ENCODE measurements at places on chromosomes 6 and 20. TPM values are rescaled to one million over a fixed set of nuclear protein-coding genes. Genes with fewer than 3 reads are reported as not detected.
A peak's percentile ranks its signal among the peaks of the same experiment; 100 is the strongest.

DNA sequence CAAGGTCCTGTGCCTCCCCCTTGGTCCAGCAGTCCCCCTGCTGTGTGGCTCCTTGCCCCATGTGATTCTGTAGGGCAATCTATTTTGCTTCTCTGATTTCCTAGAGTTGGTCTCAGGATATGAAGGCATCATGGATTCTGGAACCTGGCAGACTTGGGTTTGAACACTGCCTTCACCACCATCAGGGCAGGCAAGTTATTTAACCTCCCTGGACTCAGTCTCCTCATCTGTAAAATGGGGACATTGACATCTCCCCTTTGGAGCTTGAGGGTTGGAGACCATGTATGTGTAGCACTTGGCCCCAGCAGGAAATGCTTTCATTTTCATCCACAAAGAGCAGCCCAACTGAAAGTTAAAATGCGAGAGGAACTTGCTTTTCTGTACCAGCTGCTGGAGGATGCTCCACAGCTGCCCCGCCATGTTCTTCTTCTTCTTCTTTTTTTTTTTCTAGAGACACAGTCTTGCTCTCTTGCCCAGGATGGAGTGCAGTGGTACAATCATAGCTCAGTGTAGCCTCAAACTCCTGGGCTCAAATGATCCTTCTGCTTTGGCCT is 6.7 kb downstream of the TOX2 start:
- peaks cover 7% of the 10 kb centered on the region for H3K36me3 ChIP-seq
- peaks cover 58% of the 10 kb centered on the region for H3K4me1 ChIP-seq
- DNase-seq = no peak
- H3K4me3 ChIP-seq = no peak overlapping the region
- H3K27me3 ChIP-seq = no peaks in the 10 kb centered on the region

DNA sequence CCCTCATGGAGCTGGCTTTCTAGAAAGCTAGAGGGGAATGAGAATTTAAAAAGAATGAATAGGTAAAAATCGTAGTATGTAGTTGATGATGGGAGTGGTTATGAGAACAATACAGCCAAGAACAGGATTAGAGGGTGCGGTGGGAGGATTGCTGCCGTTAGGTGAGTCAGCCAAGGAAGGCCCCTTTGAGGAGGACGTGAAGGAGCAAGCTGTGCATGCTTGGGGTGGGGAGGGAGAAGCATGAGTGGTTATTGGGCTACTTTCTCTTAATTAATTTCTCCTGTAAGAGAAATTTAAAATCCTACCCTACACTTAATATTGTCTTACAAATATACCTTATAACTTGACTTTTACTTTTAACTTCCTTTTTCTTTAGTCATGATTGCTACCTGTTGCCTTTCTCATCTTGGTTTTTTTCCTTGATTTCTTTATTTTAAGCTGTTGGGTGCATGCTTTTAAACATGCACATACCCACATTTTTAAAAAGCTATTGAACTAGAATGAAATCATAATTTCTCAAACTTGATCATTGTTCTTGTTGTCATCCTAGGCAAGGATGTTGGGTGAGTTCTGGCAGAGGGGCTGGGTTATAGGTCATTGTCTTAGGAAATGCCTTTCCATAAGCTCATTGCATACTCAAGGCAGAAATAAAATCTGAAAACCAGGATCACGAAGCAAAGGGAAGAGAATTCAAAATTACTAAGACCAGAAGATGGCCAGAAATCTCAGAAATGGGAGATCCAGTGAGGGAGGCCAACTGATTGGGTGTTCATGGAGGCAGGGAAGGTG is 114.5 kb downstream of the TCP11 start:
- peak overlapping the region; percentile 90 for H3K27ac ChIP-seq
- peaks cover 68% of the 10 kb centered on the region for H3K4me1 ChIP-seq
- DNase-seq = peak; percentile 61

Gene CD24
- 299 TPM for total RNA-seq

- H3K27me3 ChIP-seq = no peaks in the 10 kb centered on the region
- peaks cover 21% of the 10 kb centered on the region for H3K4me1 ChIP-seq
- no peaks in the 10 kb centered on the region for H3K36me3 ChIP-seq
These were observed 5.2 kb upstream of the STMND1 start for GRCh38 chr6:17096652-17097051.

Gene B3GAT2
- not detected for total RNA-seq

GRCh38 chr20:50992336-50992732 is 30.6 kb downstream of the KCNG1 start:
- no peak overlapping the region for H3K4me3 ChIP-seq
- DNase-seq = no peak
- no peaks in the 10 kb centered on the region for H3K36me3 ChIP-seq
- H3K27me3 ChIP-seq = no peaks in the 10 kb centered on the region

- no peak overlapping the region for H3K4me3 ChIP-seq
- H3K27ac ChIP-seq = no peak overlapping the region
- no peaks in the 10 kb centered on the region for H3K27me3 ChIP-seq
- H3K36me3 ChIP-seq = no peaks in the 10 kb centered on the region
- no peak for DNase-seq
These were observed 491.9 kb downstream of the COL12A1 start for GRCh38 chr6:74713941-74714340.

Gene MYB
- 0.16 TPM for total RNA-seq

DNA sequence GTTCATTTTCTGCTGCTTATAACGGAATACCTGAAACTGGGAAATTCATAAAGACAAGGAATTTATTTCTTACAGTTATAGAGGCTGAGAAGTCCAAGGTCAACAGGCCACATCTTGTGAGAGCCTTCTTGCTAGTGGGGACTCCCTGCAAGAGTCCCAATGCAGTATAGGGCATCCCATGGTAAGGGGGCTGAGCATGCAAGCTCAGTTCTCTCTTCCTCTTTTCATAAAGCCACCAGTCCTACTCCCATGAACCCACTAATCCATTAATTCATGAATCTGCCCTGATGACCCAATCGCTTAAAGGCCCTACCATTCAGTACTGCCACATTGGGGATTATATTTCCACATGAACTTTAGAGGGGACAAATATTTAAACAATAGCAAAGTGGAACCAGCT is 26.5 kb downstream of the CYB5R4 start:
- H3K4me1 ChIP-seq = no peaks in the 10 kb centered on the region
- H3K27me3 ChIP-seq = no peaks in the 10 kb centered on the region

GRCh38 chr6:137264311-137265075 is 45.3 kb upstream of the IFNGR1 start:
- no peaks in the 10 kb centered on the region for H3K27me3 ChIP-seq
- H3K4me1 ChIP-seq = peaks cover 22% of the 10 kb centered on the region
- H3K4me3 ChIP-seq = no peak overlapping the region
- DNase-seq = no peak
- H3K36me3 ChIP-seq = no peaks in the 10 kb centered on the region

GRCh38 chr20:57061051-57061900 is 205.2 kb downstream of the BMP7 start:
- 0 out of 2 replicates have a peak overlapping the region, but pooled peaks have one; percentile 4 for H3K27ac ChIP-seq
- H3K27me3 ChIP-seq = no peaks in the 10 kb centered on the region
- H3K4me1 ChIP-seq = peaks cover 47% of the 10 kb centered on the region
- peak; percentile 69 for DNase-seq

GRCh38 chr20:52454660-52455059 is 263.1 kb upstream of the ZFP64 start:
- H3K4me3 ChIP-seq = no peak overlapping the region
- H3K4me1 ChIP-seq = peaks cover 21% of the 10 kb centered on the region
- no peaks in the 10 kb centered on the region for H3K27me3 ChIP-seq
- H3K27ac ChIP-seq = peak overlapping the region; percentile 63

Gene NOL7
- total RNA-seq = 354 TPM

- H3K4me1 ChIP-seq = peaks cover 4% of the 10 kb centered on the region
- H3K27ac ChIP-seq = no peak overlapping the region
- no peak for DNase-seq
- 0 out of 2 replicates have a peak, but pooled peaks cover 7% of the 10 kb centered on the region for H3K36me3 ChIP-seq
- no peak overlapping the region for H3K4me3 ChIP-seq
These were observed 72.4 kb downstream of the TOX2 start for GRCh38 chr20:43987018-43987417.

- H3K27ac ChIP-seq = no peak overlapping the region
- no peak overlapping the region for H3K4me3 ChIP-seq
- H3K4me1 ChIP-seq = no peaks in the 10 kb centered on the region
- no peak for DNase-seq
These were observed 38.9 kb upstream of the KCNB1 start for GRCh38 chr20:49521356-49521755.

GRCh38 chr20:37259031-37259430 is 2.6 kb downstream of the GHRH start:
- no peaks in the 10 kb centered on the region for H3K4me1 ChIP-seq
- DNase-seq = no peak
- H3K36me3 ChIP-seq = no peaks in the 10 kb centered on the region
- H3K27me3 ChIP-seq = peaks cover 37% of the 10 kb centered on the region

- peak; percentile 77 for DNase-seq
These were observed 89.2 kb downstream of the ARID1B start for GRCh38 chr6:156866220-156867015.

- no peak overlapping the region for H3K4me3 ChIP-seq
- DNase-seq = no peak
- no peaks in the 10 kb centered on the region for H3K36me3 ChIP-seq
- peaks cover 12% of the 10 kb centered on the region for H3K4me1 ChIP-seq
These were observed 27.7 kb downstream of the BFSP1 start for GRCh38 chr20:17503301-17504065.

DNA sequence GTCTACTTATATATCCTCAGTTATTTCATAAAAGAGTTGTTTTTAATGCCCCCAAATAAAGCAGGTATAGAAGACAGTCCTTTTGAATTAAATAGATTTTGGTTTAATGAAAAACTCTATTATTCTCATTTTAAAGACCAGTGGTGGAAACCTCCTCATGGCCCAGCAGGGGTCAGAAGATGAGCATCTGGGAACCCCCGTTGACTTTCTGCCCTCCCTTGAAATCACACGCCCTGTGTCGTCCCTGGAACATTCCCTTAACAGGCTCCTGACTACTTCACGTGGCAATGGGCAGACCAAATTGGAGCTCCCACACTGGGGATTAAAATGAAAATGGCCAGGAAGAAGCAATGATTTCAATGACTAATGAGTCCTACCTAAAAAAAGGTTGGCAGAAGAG is 220.9 kb downstream of the KIF16B start:
- no peak for DNase-seq
- H3K4me3 ChIP-seq = no peak overlapping the region
- H3K4me1 ChIP-seq = no peaks in the 10 kb centered on the region
- H3K27me3 ChIP-seq = no peaks in the 10 kb centered on the region
- H3K36me3 ChIP-seq = no peaks in the 10 kb centered on the region

DNA sequence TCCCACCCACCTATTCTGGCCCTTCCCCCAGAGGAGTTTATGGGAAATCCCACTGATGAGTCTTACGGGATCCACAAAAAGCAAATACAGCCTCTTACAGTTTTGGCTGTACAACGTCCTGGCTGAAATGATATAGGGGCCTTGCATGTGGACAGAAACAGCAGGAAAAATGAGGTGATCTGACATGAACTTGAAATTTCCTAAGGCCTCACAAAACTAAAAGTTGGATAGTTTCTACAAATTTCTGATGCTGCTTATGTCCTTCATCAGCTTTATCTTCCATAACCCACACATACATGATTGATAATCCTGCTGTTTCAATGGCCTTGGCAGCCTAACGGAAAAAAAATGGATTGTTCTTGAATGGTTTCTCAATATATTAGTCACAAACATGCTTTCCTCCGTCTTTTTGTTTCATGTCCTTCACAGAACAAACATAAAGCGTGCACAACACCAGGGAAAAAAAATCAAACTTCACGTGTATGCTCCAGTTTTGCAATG is 118.8 kb downstream of the BMP5 start:
- H3K36me3 ChIP-seq = no peaks in the 10 kb centered on the region
- H3K27me3 ChIP-seq = no peaks in the 10 kb centered on the region
- H3K4me1 ChIP-seq = 0 out of 2 replicates have a peak, but pooled peaks cover 4% of the 10 kb centered on the region
- DNase-seq = no peak
- H3K4me3 ChIP-seq = no peak overlapping the region
- H3K27ac ChIP-seq = no peak overlapping the region

GRCh38 chr20:18701969-18702368 is 111.6 kb upstream of the SCP2D1 start:
- no peaks in the 10 kb centered on the region for H3K36me3 ChIP-seq
- H3K27me3 ChIP-seq = no peaks in the 10 kb centered on the region
- H3K27ac ChIP-seq = no peak overlapping the region
- H3K4me1 ChIP-seq = peaks cover 18% of the 10 kb centered on the region
- no peak for DNase-seq

GRCh38 chr6:36131511-36132245 is 1.4 kb downstream of the MAPK13 start:
- H3K4me1 ChIP-seq = peaks cover 12% of the 10 kb centered on the region
- H3K27ac ChIP-seq = no peak overlapping the region
- no peak for DNase-seq
- no peak overlapping the region for H3K4me3 ChIP-seq
- no peaks in the 10 kb centered on the region for H3K27me3 ChIP-seq

- peaks cover 45% of the 10 kb centered on the region for H3K4me1 ChIP-seq
- H3K27ac ChIP-seq = no peak overlapping the region
- H3K27me3 ChIP-seq = no peaks in the 10 kb centered on the region
- no peak overlapping the region for H3K4me3 ChIP-seq
- no peak for DNase-seq
These were observed 49.0 kb downstream of the RIPOR3 start for GRCh38 chr20:50642288-50642803.

- H3K4me1 ChIP-seq = peaks cover 26% of the 10 kb centered on the region
- H3K4me3 ChIP-seq = no peak overlapping the region
- no peaks in the 10 kb centered on the region for H3K27me3 ChIP-seq
- no peak for DNase-seq
- H3K27ac ChIP-seq = no peak overlapping the region
These were observed 56.2 kb downstream of the ADGRF1 start for GRCh38 chr6:46985943-46986342.

GRCh38 chr6:69693762-69694161 is 103.0 kb downstream of the LMBRD1 start:
- H3K27me3 ChIP-seq = no peaks in the 10 kb centered on the region
- no peak overlapping the region for H3K4me3 ChIP-seq
- no peak for DNase-seq
- no peak overlapping the region for H3K27ac ChIP-seq
- no peaks in the 10 kb centered on the region for H3K4me1 ChIP-seq

DNA sequence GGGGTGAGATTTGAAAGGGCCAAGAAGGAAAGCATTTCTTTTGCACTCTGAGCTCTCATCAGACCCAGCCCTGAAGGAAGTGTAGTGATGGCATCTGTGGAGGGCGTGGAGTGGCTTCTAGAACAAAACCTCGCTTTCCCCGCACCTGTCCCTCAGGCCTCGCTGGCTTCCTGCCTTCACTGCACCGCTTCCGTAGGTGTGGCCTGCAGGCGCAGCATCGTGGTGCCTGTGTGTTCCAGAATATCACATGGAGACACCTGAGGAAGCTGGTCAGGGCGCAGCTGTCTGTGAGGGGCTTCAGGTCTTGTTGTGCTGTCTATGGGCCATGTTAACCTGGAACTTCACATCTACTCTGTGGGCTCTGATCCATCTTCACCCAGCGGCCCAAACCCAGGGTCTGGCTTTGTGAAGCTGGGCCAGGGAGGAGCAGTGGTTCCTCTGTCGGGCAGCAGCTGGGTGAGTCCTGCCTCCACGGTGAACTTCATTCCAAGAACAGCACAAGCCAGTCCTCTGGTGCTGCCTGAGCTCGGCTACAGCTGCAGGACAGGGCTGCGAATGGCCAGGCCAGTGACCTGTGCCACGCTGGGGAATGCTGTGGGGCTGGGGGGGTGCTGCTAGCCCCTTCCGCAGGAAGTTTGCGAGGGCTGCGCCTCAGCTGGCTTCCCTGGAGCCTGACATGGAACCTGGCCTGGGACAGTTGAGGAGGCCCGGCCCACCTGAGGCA is 40.9 kb downstream of the DSTN start:
- DNase-seq = peak; percentile 13
- peaks cover 22% of the 10 kb centered on the region for H3K4me1 ChIP-seq
- no peak overlapping the region for H3K27ac ChIP-seq

Gene HTR1E
- total RNA-seq = not detected

GRCh38 chr6:10585209-10585845 is 64.2 kb downstream of the GCNT2 start:
- no peak overlapping the region for H3K4me3 ChIP-seq
- H3K36me3 ChIP-seq = peaks cover 6% of the 10 kb centered on the region
- H3K4me1 ChIP-seq = no peaks in the 10 kb centered on the region
- no peak overlapping the region for H3K27ac ChIP-seq
